ENCODE measurements at places on chromosomes 13 and 19. TPM values are rescaled to one million over a fixed set of nuclear protein-coding genes. Genes with fewer than 3 reads are reported as not detected.
A peak's percentile ranks its signal among the peaks of the same experiment; 100 is the strongest.

DNA sequence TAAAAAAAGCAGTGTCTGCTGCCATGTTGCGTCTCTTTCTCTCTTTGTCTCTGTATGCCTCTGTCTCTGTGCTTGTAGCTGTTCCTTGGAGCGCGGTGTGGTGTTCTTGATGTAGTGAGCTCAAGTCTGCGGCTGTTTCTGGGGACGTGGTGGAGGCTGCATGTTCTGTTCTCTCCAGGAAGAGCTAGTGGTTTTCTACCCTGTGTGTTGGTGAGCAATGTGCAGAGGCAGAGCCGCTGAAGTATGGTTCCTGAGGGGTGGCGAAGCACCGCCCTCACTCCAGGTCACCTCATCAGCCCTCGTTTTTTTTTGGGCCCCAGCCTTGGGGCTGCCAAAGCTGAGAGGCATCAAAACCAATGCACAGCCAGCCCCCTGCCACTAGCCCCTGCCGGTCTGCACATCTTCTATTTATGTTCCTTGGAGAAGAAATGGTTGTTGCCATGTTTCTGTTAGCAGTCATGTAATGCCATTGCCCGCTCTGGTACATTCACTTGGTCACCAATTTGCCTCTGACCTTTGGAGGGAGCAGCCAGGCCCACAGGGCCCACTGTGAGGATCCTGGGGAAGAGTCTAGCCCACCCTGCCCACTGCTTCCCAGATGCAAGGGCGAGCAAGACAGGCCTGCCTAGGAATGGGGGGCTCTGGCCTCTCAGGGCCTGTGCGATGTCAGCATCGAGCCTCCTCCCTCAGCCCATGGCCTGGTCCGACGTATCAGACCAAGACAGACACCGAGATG lies 7.2 kb downstream of the HNRNPL start:
- peak; percentile 31 for DNase-seq

GRCh38 chr13:27851096-27851850 lies 59.0 kb downstream of the GSX1 start:
- DNase-seq: no peak

DNA sequence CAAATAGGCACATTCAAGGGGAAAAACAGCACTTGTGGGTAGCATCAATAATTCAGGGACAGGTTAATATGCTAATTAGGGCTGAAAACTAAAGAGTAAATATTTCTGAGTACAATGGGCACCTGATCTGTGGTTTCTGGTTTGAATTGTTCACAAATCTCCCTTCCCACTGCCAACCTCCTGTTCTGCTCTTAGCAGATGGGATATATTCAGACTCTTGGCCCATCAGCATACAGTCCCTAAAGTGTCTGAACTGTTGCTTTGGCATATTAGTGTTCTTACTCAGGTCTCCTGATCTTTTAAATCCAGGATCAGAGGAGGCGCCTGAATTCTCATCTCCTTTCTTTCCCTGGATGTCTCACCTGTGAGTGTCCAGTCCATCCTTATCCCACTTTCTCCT lies 8.2 kb upstream of the LRCH1 start:
- no peak for DNase-seq

DNA sequence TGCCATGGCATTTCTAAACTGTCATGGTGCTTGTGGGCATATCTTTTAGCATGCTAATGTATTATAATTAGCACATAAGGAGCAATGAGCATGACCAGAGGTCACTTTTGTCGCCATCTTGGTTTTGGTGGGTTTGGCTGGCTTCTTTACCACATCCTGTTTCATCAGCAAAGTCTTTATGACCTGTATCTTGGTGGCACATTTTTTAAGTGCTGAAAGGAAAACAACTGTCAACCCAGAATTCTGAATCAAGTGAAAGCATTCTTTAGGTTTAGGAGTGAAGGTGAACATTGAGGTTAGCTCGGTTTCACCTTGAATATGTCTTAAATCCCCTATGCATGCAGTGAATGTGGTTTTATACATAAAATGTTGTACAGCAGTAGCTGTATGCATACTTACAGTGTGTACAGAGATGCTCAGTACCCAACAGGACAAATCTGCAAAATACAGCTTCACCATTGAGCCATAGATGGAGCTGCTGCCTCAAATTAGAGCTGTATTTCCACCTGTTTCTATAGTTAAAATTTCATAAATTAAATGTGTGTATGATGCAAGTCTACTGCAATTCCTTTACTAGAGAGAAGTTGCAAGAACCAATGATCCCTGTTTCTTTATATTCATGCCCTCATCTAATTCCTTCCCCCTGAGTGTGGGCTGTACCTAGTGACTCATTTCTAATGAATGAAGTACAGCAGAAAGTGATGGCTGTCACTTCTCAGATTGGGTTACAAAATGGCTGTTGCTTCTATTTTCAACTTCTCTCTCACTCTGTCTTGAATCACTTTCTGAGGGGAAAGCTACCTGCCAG lies 25.2 kb upstream of the IGSF23 start:
- no peak for DNase-seq

Gene PDX1
- total RNA-seq: not detected

GRCh38 chr19:42352301-42353259 lies 27.1 kb downstream of the MEGF8 start:
- no peak for DNase-seq

All from activated B cell treated with CpG ODN at 0.5 μM for 24 hours (primary cell).